ENCODE measurements at places on chromosomes 12 and 14.

- DNase-seq = no peak
Observed at GRCh38 chr14:55593698-55594097, 13.7 kb downstream of the KTN1 start.

DNA sequence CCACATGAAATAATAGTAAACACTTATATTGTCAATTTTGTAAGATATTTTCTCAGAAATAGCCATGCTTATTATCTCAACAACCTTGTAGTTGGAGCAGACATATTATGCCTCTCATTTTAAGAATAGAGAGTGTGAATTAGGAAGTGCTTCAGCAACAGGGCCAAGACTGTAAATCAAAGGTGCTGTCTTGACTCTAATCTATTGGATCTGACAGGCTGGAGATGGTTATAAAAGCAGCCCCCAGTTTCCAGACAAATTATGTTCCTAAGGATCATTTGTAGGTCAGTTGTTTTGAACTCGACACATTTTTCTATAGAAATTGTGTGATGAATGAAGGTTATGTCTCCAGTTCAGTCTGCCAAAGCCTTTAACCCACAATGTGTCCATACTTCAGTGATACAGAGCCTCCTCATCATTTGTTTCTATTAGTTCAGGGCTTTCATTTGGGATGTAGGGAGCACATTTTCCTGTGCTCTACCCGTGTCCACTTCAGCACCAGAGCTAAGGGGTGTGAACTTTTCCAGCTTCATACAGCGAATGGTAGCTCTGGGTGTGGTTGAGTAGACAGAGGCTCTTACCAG, 284.8 kb upstream of the FBXO33 start:
- DNase-seq = no peak

- DNase-seq = no peak
Observed at GRCh38 chr12:99093166-99093565, 448.1 kb downstream of the APAF1 start.

DNA sequence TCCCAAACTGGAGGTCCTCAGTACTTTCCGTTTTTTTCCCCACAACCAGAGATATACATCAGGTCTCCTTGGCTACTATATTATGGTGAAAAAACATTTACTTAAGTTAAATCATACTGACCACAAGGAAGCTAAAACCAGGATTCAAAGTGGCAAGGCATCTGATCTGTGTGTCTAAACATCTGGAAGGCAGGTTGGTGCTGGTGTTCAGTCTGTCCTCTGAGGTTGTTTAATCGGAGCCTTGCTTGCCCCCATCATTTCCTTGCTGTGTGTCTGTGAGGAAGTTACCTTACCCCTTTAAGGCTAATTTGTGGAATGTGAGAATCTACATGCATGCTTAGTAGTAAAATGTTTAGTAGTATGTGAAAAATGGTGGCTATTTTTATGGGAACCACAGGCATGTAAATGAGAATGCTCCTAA, 75.6 kb downstream of the GALNT4 start:
- DNase-seq = peak; percentile 59

DNA sequence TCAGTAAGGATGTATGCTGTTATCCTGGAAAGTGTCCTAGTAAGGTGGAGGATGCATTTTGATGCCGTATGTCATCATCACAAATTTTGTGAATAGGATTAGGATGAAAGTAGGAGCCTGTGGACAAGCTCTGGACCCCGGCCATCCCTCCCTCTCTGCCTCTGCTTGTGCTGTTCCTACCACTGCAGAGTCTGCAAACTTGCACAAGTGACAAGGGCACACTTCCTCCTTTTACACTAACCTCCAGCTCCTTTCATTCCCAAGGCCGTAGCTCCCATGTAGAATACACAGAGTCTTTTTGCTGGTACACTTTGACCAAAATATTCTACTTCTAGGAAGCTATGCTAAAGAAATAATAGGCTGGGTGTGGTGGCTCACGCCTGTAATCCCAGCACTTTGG, 13.3 kb upstream of the TMCC3 start:
- DNase-seq = no peak

GRCh38 chr12:104855599-104855998, 102.5 kb downstream of the SLC41A2 start:
- DNase-seq = no peak

GRCh38 chr14:34128665-34129064, 177.8 kb upstream of the EGLN3 start:
- no peak for DNase-seq

DNA sequence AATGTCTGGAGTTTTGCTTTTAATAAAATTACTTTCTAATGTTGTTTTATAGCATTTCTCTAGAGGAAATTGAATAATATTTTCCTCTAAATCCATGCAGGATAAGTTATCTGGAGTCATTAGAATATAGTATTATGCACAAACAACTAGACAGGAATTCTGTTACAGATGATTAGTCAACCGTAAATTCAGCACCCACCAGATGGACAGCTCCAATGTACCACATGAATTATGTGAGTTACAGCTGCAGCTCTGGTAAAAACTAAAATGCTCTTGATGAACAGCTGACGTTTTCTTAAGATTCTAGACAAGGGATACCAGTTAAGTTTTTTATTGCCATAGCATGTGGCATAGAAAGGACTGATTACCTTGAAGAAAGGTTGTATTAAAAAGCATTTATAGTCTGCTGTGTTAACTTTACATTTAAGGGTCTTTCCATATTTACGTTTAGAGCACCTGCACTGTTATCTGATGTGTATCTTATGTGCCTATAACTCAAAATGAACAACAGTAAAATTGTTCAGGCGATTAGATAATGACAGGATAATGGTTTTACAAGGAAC, 321.4 kb upstream of the LRFN5 start:
- peak; percentile 43 for DNase-seq

DNA sequence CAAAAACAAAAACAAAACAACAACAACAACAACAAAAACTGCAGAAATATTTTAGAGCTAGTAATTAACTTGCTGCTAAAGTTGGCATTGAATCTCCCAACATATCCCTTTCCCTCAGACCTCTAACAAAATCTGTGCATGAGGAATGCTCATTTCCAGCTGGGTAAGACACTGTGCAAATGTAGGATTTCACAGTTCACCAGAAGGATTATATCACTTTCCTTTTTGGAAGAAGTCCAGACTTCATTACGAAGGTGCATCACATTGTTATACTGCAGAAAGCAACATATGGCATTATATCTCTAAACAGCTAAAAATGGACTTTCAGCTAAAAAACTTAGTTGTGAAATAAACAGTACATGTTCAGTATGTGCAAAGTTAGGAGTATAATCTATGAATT, 341.8 kb downstream of the FSCB start:
- no peak for DNase-seq

DNA sequence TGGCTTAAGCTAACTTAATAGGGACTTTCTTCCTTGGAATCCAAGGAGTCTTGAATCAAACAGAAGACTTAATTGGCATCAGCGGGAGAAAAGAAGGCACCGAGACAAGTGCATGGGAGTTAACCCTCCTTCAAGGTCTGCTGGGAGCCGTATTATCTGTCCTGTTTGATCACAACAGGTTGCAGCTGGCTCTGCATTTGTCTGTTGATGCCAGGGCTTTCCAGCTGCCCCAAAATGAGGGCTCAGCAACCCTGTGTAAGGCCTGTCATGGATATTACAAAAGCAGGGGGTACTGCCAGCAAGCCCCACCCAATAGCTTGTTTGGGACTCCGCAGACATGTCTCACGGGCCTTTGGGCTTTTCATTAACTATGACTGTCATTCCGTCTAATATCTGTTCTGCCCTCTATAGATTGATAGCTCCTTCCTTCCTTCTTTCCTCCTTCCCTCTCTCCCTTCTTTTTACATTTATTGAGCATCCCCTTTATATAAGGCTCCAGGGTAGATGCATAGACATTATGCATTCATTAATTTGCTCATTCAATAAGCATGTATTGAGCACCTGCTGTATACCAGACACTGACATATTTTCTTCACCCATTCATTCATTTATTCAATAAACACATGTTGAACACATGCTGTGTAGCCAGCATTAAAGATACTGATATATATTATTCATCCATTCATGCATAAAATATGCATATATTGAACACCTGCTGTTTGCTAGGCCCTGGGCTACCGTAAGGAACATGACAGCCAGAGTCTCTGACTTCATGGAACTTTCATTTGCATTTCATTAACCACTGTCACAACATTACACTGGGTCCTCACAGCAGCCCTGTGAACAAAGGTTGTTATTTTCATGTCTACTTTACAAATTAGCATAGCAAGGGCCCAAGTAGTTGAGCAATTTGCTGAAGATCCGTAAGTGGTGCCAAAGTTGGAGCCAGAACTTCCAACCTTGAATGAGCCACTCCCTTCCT, 56.2 kb downstream of the SVOP start:
- no peak for DNase-seq

DNA sequence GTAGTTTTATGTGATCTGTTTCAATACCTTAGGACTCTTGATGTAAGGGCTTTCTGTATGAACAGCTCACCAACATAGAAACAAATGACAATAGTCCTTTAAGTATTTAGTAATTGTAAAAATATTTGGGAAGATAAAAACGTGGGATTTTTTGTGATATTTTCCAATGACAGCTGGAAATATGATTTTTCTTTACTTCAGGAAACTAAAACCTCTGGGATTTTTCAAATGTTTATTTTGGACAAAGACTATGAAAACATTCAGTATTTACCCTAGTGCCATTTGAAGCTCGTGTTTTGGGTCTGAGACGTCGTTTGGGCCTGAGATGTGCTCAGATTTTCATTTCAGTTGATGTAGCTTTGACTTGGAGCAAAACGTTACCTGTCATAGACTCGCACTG, 240.0 kb downstream of the BMP4 start:
- no peak for DNase-seq

GRCh38 chr12:40435251-40435650, 210.5 kb downstream of the LRRK2 start:
- no peak for DNase-seq

DNA sequence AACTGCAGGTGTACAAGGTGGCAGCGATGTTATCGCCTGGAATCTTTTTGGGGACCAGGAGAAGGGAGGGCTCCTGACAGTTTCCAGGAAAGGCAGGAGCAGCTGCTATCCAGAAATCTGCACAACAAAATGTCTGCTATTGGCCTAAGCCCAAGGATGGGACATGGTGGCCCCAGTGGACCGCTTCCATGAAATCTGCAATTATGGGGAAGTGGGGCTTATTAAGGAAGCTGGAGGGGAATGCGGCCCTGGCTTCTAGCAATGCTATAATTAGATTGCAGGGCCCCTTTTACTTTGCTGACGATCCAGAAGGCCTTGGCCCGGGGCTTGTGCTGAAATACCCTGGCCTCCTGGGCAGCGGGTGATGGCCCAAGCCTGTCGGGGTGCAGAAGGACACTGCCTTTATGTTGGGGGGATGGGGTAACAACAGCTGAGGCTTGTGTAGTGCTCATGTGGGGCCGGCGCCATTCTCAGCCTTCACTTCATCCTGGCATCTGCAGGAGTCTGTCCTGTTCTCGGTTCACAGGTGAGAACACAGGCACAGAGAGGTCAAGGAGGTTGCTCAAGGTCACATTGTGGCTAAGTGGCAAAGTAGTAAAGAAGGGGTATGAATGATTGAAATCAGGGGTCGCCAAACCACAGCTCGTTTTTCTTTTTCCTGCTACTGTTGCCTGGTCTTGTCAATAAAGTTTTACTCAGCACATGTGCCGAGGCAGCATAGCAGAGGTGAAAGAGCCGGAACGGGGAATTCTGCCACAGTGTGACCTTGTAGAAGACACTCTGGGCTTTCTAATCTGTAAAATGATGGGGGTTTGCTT, 153.5 kb downstream of the RBM19 start:
- no peak for DNase-seq

GRCh38 chr12:54682674-54683073, 34.5 kb upstream of the DCD start:
- DNase-seq = no peak
